Pancreas (tissue), 10 donors: ENCODE measurements at places on chromosomes 4 and X. TPM values are rescaled to one million over a fixed set of nuclear protein-coding genes. Genes with fewer than 3 reads are reported as not detected.

Gene VCX3B
- 0.68 TPM for polyA plus RNA-seq

Gene GPC3
- 2.9 TPM for polyA plus RNA-seq

Gene PAGE2
- not detected for polyA plus RNA-seq

Gene GPR34
- 0.99 TPM for polyA plus RNA-seq

Gene RTL3
- polyA plus RNA-seq = 0.04 TPM

Gene NEUROG2
- not detected for polyA plus RNA-seq

Gene PTTG2
- polyA plus RNA-seq = 0.30 TPM

Gene OTC
- 0.68 TPM for polyA plus RNA-seq

Gene TLR3
- polyA plus RNA-seq = 0.99 TPM

Gene MAGEC2
- polyA plus RNA-seq = not detected
